Naive thymus-derived CD8-positive, alpha-beta T cell (primary cell): ENCODE measurements at places on chromosomes 5 and 9. TPM values are rescaled to one million over a fixed set of nuclear protein-coding genes. Genes with fewer than 3 reads are reported as not detected.

The GPR150 gene
- total RNA-seq, result 0.91 TPM

- no peak for DNase-seq
- H3K27ac ChIP-seq, result no peak overlapping the region
- H3K4me3 ChIP-seq, result no peak overlapping the region
- H3K4me1 ChIP-seq, result peaks cover 2% of the 10 kb centered on the region
- H3K36me3 ChIP-seq, result no peaks in the 10 kb centered on the region
- H3K27me3 ChIP-seq, result peaks cover 63% of the 10 kb centered on the region
Measured at GRCh38 chr9:124764774-124765438, 6.2 kb downstream of the NR6A1 start.

GRCh38 chr5:159262472-159262858, 625 bp upstream of the UBLCP1 start:
- no peak for DNase-seq
- peaks cover 14% of the 10 kb centered on the region for H3K36me3 ChIP-seq
- H3K4me1 ChIP-seq, result peaks cover 42% of the 10 kb centered on the region
- H3K4me3 ChIP-seq, result peak overlapping the region; percentile 98

The ROR2 gene
- not detected for total RNA-seq

DNA sequence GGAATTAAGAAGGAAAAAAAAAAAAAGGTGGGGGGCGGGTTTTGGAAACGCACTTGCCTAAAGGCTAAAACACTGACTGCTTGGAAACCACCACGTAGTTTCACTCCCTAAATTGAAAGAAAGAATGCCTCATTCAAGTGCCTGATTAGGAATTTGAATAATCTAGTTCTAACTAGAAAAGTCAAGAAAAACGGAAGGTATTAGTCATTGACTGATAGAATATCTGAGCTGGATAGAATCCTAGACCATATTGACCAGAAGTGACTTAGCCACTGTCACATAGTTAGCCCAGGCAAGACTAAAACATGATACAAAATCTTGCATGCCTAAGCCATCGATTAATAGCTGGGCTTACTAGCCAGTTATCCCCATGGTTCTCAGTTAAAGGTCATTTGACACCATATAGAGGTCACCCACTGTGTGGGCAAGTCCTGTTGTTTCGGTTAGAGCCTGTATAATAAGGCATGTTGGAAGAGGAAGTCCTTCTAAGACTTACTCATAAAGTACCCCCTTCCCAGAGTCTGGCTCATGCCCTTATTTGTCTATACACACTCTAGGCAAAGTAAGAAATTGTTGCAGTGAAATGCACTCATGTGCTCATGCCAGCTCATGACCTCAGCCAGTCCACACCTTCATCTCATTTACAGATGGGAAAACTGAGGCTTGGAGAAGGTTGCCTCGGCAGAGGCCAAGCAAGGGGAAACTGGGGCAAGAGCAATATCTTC, 40.2 kb downstream of the SH3RF2 start:
- H3K4me1 ChIP-seq, result no peaks in the 10 kb centered on the region
- DNase-seq, result no peak
- no peaks in the 10 kb centered on the region for H3K36me3 ChIP-seq
- no peak overlapping the region for H3K4me3 ChIP-seq
- H3K27ac ChIP-seq, result no peak overlapping the region

The PCSK1 gene
- total RNA-seq, result not detected

GRCh38 chr5:156594406-156594805, 255.7 kb upstream of the PPP1R2B start:
- no peaks in the 10 kb centered on the region for H3K36me3 ChIP-seq
- DNase-seq, result no peak
- no peak overlapping the region for H3K4me3 ChIP-seq
- H3K27me3 ChIP-seq, result peaks cover 15% of the 10 kb centered on the region
- no peak overlapping the region for H3K27ac ChIP-seq

The MYO10 gene
- total RNA-seq, result not detected

GRCh38 chr9:126377176-126377509, 50.5 kb downstream of the MVB12B start:
- no peak overlapping the region for H3K27ac ChIP-seq
- H3K27me3 ChIP-seq, result no peaks in the 10 kb centered on the region
- DNase-seq, result no peak

- H3K27me3 ChIP-seq, result no peaks in the 10 kb centered on the region
- DNase-seq, result no peak
- no peak overlapping the region for H3K4me3 ChIP-seq
Measured at GRCh38 chr9:34267660-34268059, 61.4 kb downstream of the KIF24 start.

- H3K27ac ChIP-seq, result no peak overlapping the region
- no peak overlapping the region for H3K4me3 ChIP-seq
- no peaks in the 10 kb centered on the region for H3K36me3 ChIP-seq
- no peaks in the 10 kb centered on the region for H3K27me3 ChIP-seq
- no peak for DNase-seq
Measured at GRCh38 chr5:125877248-125877647, 546.0 kb upstream of the GRAMD2B start.

DNA sequence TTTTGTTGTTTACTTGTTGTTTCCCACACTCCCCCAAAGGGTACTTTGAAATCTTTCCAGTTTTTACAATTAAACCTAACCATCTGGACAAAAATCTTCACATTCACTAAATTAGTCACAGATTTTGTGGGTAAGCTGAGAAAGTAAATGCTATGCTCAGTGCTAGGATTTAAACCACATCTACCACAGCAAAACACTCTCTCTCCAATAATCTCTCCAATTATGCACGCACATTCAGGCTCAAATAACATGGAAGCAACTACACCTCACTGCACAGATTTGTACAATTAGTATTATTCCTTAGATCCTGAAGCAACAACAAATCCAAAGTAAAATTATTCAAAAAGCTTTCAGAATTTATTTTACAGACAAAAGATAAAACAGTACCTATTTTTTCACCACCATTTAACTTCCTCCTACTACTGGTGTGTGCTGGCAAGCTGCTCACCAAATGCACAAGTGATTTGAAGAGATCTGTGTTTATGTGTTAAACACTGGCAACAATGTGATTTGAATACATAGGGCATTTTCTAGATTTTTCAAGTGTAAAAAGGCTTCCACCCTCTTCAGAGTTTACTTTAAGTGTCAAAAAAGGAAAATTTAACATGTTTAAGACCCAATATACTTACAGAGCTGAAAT, 16.6 kb downstream of the ZNF608 start:
- H3K36me3 ChIP-seq, result no peaks in the 10 kb centered on the region
- peaks cover 16% of the 10 kb centered on the region for H3K4me1 ChIP-seq
- H3K4me3 ChIP-seq, result no peak overlapping the region
- peaks cover 29% of the 10 kb centered on the region for H3K27me3 ChIP-seq
- no peak overlapping the region for H3K27ac ChIP-seq

GRCh38 chr9:90099262-90099963, 494.6 kb downstream of the GADD45G start:
- no peaks in the 10 kb centered on the region for H3K4me1 ChIP-seq
- no peak for DNase-seq
- peaks cover 10% of the 10 kb centered on the region for H3K27me3 ChIP-seq
- no peak overlapping the region for H3K27ac ChIP-seq

The HOMER1 gene
- total RNA-seq, result 5.4 TPM

The ANKHD1 gene
- 235 TPM for total RNA-seq

DNA sequence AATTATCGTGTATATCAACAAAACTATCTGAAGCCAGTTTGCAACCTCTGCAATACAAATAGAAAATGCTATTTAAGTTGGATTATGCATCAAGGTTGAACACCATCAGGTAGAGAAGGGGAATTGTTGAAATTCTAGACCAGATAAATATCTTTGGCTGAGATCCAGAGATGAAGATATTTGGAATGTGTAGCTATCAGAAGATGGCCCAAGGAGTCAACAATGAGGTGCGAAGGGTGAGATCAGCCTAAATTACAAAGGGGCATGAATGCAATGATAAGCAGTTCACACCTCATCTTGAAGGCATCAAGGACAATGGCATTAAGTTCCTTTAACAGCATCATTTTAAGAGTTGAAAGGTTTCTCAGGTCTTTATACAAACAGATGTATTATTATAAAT, 572.1 kb upstream of the DMAC1 start:
- H3K4me1 ChIP-seq, result no peaks in the 10 kb centered on the region
- no peak overlapping the region for H3K27ac ChIP-seq
- no peaks in the 10 kb centered on the region for H3K27me3 ChIP-seq
- no peak for DNase-seq
- no peaks in the 10 kb centered on the region for H3K36me3 ChIP-seq

DNA sequence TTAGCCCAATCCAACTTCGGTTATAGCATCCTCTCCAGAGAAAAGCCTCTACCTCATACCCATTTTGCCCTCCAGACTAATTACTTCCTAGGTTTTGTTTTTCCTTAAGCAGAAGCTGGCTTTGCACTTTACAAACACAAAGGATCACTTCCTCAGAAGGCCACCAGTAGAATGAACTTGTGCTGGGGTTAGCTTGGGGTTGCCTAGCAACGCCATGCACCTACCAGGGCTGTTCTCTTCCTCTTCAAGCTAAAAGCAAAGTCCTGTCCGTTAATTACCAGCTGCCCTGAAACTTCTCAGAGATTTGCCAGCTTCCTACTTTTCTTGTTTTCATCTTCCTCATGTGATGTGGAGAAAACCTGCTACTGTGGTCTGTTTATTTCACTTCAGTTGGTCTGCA, 132.0 kb upstream of the WWC1 start:
- H3K27me3 ChIP-seq, result peaks cover 4% of the 10 kb centered on the region
- no peaks in the 10 kb centered on the region for H3K36me3 ChIP-seq
- H3K4me1 ChIP-seq, result no peaks in the 10 kb centered on the region
- DNase-seq, result no peak
- no peak overlapping the region for H3K4me3 ChIP-seq

GRCh38 chr5:169344629-169345028, 43.7 kb upstream of the SLIT3 start:
- H3K4me3 ChIP-seq, result no peak overlapping the region
- peaks cover 4% of the 10 kb centered on the region for H3K27me3 ChIP-seq
- H3K27ac ChIP-seq, result no peak overlapping the region
- no peaks in the 10 kb centered on the region for H3K4me1 ChIP-seq

The PCDHA11 gene
- total RNA-seq, result not detected

DNA sequence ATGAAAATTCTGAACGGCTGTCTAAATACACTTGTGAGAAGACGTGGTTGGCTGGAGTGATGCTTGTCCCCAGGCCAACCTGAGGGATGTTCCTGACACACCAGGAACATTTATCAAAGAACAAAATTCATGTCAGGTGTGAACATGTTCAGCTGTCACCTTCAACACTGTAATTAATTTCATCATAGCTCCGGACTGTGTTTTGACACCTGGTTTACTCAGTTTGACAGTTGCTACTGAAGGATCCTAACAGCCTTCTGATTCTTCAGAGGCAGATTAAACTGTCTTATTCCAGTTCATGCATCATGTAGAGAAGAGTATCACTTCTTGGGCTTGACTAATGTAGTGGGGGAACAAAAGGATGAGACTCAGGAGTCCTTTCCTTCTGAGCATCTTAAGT, 134.1 kb downstream of the NPR3 start:
- no peak overlapping the region for H3K4me3 ChIP-seq
- peaks cover 18% of the 10 kb centered on the region for H3K4me1 ChIP-seq
- H3K27ac ChIP-seq, result no peak overlapping the region

GRCh38 chr5:171494452-171495121, 75.1 kb downstream of the FGF18 start:
- no peaks in the 10 kb centered on the region for H3K4me1 ChIP-seq
- peaks cover 12% of the 10 kb centered on the region for H3K27me3 ChIP-seq
- no peak for DNase-seq
- H3K36me3 ChIP-seq, result no peaks in the 10 kb centered on the region

DNA sequence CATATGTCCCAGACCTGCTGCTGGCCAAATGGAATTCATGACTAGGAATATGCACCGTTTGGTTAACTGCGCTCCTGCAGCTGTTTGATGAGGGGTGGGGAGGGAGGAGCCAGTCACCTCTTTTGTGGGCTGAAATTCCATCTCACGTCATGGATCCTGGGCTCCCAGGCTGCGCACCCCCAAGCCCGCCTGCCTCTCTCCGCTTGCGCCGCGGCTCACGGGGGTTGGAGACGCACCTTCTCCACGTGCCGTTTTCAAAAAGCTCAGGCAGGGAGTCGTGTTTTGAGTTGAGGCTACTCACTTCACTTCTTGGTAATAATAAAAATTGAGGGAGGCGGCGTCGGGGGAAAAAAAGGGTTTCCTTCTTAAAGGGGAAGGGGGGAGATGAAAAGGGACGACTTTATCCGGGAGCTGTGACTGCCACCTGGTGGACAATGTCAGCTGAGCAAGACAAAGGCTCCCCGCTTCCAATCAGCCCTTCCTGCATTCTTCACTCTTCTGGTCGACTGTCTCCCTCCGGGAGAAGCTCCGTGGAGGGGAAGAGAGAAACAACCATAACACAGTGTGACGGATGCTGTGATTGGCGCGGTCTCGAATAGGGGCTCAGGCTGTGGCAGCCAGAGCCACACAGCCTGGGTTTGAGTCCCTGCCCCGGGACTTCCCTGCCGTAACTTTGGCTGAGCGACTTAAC, 15.9 kb upstream of the C5orf47 start:
- H3K36me3 ChIP-seq, result no peaks in the 10 kb centered on the region
- peak; percentile 77 for DNase-seq
- H3K4me1 ChIP-seq, result peaks cover 10% of the 10 kb centered on the region
- peak overlapping the region; percentile 75 for H3K27ac ChIP-seq
- H3K27me3 ChIP-seq, result peaks cover 13% of the 10 kb centered on the region
- peak overlapping the region; percentile 85 for H3K4me3 ChIP-seq

DNA sequence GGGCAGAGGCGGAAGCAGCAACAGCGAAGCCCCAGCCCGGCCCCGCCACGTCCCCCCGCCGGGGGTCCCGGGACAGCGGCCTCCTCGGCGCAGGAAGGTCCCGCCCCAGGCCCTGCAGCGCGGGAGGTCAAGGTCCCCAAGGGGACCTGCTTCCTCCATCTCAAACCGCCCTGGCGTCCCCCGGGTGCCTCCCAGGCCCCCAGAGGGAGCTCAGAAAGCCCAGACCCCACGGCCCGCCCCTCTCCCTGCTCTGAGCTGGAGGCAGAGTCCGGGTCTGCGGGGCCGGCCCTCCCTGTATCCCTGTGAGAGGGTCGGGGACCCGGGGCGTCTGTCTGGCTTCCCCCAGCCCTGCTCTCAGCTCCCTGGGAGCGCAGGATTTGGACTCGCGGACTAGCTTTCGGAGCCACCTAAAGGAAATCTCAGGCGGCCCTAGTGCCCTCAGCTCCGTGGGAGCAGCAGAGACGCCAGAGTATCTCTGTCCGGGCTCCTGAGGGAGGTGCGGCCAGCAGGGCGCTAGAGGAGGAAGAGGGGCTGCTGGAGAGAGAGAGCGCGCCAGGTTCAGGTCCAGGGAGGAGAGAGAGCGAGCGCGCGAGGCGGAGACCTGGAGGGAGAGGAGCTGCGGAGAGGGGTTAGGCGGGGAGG, 30.7 kb downstream of the EXOC3 start:
- H3K4me1 ChIP-seq, result peaks cover 27% of the 10 kb centered on the region
- no peak overlapping the region for H3K27ac ChIP-seq
- H3K4me3 ChIP-seq, result peak overlapping the region; percentile 84
- peaks cover 8% of the 10 kb centered on the region for H3K27me3 ChIP-seq
- no peak for DNase-seq

The EGFL7 gene
- 1.2 TPM for total RNA-seq

DNA sequence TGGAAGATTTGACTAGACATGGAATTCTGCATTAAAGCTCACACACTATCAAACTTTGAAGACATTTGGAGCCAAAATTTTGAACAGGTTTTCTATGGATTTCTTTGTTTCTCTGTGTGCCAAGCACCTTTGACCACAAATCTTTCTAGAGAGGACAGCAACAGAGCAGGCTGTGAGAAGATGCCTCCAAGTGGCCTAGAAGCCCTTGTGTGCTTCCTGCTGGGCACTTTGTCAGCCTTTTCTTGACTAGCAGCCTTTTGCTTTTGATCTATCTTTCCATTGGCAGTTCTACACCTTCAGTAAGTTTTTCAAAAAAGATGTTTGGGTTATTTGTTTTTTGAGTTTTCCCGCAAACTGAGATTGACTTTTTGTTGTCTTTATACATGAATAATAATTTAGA, 84.6 kb downstream of the SNX24 start:
- no peaks in the 10 kb centered on the region for H3K4me1 ChIP-seq
- H3K27me3 ChIP-seq, result no peaks in the 10 kb centered on the region
- DNase-seq, result no peak
- no peak overlapping the region for H3K27ac ChIP-seq
- no peak overlapping the region for H3K4me3 ChIP-seq
